ENCODE measurements at places on chromosomes 11 and 22.

- peak; percentile 62 for DNase-seq
Observed at GRCh38 chr11:33500861-33501479, 199.7 kb downstream of the C11orf91 start.

GRCh38 chr11:8067567-8067928, 13.5 kb upstream of the TUB start:
- DNase-seq: no peak

DNA sequence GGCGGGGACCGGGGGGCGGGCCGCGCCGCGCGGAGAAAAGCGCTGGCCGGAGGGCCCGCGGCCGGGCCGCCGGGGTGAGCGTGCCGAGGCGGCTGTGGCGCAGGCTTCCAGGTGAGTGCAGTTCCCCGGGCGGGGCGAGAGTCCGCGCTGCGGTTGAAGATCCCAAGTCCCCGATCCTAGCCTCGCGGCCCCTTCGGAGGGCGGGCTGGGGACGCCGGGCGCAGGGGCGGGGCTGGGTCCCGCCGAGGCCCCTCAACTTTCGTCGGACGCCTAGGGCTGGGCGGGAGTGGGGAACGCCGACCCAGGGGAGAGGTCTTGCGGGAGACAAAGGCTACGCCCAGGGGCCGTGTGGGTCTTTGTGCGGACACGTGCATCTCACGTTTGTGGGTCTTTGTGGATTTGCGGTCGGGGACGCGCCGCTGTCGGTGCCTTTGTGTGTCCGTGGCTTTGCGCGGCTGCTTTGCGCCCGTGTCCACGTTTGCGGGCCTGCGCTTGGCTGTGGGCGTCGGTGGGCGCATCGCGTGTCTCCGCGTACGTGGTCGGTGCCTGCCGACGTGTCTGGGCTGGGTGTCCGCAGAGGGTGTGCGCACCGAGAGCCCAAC, at the start of gene TSKU:
Gene TSKU (plus strand): TSS at position 63 of the 602 bp plus-strand sequence. CDS start 12,261 bp downstream, outside the sequence.
- no peak for DNase-seq

- DNase-seq: no peak
Observed at GRCh38 chr11:100319691-100320090, 367.4 kb upstream of the ARHGAP42 start.

GRCh38 chr11:87007963-87008362, 29.8 kb upstream of the TMEM135 start:
- DNase-seq: peak; percentile 70

- no peak for DNase-seq
Observed at GRCh38 chr11:33256813-33257159, 395 bp upstream of the HIPK3 start.

DNA sequence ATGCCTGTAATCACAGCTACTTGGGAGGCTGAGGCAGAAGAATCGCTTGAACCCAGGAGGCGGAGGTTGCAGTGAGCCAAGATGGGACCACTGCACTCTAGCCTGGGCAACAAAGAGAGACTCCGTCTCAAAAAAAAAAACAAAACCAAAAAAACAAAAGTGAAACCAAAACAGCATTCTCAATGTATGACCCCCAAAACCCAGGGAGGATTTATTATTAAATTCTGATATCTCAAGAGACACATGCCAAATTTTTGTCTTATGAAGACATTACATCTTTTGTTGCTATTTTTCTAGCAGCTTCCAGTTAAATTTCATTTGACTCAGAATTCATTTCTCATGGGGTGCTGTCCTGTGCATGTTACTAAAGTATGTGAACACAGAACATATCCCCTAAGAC, 3.0 kb upstream of the YPEL4 start:
- no peak for DNase-seq

DNA sequence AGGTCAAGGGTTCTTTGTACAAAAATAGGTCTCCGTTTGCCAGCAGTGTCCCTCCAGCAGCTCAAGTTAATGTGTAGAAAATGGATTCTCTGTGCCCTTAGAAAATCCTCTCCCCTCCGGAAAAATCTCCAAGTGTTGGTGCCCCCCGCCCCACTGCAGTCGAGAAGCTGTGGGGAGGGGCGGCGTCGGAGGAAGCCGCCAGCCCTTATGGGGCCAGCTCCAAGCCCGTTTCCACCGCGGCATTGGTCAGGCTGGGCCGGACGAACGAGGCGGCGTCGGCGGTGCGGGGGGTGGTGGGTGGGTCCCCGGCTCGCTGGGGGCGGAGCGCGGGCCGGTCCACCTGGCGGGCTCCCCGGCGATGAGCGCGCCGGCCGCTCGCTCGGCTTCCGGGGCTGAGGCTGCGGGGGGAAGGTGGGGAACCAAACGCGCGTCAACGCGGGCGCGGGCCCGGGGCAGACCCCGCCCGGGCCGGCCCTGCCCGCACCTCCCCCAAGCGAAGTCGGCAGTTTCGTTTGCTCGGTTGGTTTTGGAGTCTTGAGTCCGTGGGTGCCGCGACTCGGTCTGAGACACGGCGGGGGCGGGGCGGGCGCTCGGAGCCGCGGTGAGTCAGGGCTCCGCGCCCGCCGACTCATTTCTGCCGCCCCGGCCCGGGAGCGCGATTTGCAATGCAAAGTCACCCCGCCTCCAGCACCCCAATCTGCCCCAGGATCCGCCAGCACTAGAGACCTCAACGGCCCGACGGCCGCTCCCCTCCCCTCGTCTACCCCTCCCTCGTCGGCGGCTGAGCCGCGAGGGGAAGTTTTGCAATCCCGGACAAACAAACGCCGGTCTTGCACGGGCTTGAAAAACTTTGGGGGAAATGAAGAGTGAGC, 1.4 kb downstream of the ASCL2 start:
- peak; percentile 7 for DNase-seq

- peak; percentile 69 for DNase-seq
Observed at GRCh38 chr22:49934160-49934890, 15.9 kb downstream of the CRELD2 start.

- no peak for DNase-seq
Observed at GRCh38 chr11:125441648-125442410, 54.2 kb downstream of the FEZ1 start.

- DNase-seq: no peak
Observed at GRCh38 chr11:43914466-43914865, 28.0 kb upstream of the C11orf96 start.

DNA sequence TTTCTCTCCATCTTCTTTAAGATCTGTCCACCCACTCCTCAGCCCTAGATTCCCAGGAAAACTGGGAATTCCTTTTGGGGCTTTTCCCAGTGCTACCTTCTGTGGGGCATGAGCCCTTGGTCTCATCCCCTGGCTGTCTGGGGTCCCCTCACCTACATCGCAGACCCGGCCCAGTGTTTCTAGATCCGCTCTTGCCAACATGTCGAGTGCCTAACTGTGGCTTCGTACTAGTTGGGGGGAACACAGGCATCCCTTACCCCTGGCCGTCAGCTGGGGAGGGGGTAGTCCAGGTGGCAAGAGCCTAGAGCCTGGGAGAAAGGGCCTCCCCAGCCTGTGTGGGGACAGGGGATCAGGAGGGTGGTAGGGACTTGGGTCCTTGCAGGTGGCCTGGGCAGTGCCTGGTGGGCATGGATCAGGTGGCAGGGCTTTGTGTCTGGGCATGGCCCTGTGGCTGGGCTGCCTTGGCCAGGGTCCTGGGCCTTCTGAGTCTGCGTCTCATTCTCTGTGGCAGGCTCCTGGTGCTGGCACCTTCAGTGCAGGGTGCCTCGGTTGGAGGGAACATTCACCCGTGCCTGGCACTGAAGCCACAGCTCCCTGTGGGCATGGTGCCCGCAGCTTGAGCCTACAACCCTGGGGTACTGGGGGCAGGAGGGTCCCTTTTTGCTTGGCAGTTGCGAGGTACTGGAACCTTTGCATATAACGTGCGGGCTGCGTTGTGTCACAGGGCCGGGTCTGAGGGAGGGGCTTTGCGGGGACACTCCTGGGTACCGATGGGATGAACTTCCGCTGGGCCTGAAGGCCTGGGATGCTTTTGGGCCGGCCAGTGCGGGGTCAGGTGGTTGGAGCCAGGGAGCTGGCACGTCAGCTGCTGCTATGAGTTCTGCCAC, 4.1 kb downstream of the KCNQ1 start:
- DNase-seq: no peak

DNA sequence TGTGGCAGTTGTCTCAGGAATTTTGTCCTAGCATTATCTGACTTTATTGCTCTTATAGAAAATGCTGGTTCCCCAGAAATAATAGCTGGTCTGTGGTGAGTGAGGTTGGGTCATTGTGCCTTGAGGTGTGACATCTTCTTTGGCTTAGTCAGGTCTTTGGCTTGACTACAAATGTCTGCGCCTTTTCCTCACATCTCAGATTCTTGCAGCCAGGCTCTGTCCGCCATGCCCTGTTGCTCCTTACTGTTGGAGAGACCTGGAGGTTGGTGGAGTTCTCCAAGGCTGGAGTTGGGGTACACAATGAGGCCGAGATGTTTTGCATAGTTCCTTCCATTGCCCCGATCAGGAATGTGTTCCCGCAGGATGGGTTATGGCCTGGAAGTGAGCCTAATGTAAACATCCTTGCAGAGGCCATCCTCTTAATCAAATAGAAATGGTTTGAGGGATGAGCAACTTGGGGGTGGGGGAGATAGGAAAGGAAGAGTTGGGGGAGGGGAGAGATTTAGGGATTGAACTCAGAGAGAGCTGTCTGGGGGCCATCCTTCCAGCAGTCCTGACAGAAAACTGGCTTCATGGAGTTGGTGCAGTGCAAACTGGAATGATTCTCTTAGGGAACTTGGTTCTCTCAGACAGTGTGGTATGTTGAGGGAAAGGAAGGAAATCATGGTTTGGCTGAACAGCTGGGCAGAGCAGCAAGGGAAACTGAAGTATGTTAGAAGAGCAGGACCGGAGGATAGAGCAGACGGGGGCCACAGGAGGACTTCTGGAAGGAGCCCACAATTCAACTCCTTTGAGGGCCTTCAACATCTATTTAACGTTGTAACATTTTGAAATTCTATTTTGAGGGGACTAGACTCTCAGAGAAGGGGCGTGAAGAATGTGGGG, 49.9 kb downstream of the ZBTB16 start:
- peak; percentile 34 for DNase-seq

DNA sequence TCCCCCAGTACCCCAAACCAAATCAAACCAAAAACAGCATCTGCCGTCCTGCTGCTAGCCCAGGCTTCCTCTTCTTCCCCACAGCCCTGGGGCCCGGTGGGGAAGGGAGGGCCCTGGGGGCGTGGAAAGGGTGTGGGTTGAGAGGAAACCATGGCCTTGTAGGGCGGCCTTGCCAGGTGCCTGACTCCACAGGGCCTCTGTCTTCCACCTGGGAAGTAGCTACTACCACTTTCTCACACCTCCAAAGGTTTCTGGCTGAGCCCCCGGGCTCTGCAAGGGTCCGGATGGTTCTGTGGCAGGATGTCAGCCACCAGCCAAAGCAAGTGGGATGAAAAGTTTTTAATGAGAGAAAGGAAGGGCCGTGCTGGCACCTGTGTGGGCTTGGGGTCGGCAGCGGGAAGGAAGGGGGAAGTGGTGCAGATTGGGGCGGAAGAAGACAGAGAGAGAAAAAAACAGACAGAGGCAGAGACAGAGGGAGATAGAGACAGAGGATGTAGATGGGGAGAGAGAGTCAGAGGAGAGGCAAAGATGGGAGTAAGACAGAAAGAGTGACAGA, 10.5 kb downstream of the TPST2 start:
- DNase-seq: no peak

- no peak for DNase-seq
Observed at GRCh38 chr11:128351168-128351567, 236.2 kb downstream of the ETS1 start.

DNA sequence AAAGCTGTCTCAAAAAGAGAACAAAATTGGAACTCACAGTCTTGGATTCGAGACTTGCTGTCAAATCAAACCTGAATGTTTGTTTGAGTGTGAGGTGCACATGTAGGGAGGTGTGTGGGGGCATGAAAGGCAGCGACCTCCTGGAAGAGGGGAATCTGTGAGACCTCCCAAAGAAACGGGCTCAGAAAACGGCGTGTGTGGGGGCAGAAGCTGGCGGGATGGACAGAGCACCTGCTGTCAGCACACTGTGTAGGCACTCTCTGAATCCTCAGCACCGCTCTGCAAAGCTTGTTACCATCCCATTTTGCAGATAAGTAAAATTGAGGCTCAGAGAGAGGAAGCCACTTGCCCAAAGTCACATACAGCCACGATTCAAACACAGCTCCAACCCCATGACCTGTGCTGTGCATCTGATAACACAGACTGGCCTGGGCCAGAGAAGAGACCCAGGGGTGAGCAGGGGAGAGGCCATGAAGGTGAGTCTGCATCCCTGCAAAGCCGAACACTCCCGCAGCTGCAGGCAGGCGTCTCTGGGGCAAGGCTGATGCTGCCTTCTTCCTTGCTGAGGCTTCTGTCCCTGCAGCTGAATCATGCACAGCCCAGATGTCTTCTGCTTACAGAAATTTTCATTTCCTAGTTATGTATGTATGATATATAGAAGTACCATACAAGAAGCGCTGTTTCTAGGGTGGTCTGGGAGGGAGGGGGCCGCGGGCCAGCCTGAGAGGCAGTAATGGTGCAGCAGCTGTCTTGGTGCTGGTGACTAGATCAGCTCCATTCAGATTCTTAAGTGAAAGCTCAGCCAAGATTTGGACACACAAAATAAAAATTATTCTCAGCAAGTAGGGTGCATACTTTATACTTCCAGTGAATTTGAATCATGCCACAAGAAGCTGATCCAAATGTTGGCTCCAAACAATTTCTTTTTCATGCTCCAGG, 67.3 kb upstream of the SHISAL1 start:
- DNase-seq: no peak

DNA sequence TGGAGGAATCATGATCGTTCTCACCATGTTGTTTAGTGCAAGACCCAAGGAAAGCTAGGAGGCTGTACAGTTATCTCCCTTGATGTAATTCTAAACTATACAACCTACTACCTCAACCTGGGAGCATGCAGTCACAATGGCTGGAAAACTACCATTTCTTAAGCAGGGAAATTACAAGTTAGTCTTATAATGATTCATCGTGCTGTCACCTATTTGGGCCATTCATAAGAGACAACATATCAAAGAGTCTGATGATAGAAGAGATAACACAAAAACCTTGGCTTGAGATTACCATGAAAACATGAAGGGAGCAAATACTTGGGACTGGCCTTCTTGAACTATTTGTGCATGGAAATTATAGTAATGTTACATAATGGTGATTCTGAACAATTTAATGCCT, 30.5 kb upstream of the BLID start:
- DNase-seq: peak; percentile 51

DNA sequence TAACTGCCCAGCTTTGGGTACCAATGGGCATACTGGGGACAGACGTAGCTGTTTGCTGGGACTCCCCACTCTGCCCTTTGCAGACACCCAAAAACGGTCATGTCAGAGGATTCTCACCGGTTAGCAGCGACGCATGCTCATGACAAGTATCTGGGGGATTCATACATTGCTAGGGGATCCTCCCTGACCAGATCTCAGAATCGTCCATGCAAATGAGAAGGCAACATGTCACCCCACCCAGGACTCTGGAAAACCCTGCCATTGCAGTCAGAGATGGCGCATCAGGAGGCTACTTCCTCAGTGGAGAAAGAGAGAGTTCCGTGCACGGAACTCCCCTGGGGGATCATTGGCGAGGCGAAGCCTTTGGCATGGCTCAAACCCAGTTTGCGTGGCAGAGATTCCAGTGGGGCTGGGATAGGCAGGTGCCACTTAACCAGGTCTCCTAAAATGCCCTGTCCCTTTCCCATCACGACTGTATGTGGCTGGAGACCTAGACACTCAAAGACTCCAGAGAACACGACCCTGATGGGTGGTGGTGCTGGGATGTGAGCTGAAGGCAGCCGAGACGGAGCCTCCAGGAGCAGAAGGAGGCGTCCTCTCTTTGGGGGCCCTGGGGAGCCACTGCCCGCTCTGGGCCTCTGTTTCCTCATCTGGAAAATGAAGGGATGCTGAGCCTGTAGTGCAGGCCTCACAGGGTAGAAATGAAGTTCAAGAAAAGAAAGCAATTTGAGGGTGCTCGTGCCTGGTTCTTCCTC, 4.9 kb downstream of the RGL4 start:
- DNase-seq: no peak

Measured in fibroblast of mammary gland (primary cell).